ENCODE measurements at places on chromosomes 6 and 20.

GRCh38 chr20:48841875-48842529 lies 14.2 kb upstream of the PREX1 start:
- no peak for DNase-seq

GRCh38 chr20:47672166-47672565 lies 113.1 kb downstream of the SULF2 start:
- no peak for DNase-seq

DNA sequence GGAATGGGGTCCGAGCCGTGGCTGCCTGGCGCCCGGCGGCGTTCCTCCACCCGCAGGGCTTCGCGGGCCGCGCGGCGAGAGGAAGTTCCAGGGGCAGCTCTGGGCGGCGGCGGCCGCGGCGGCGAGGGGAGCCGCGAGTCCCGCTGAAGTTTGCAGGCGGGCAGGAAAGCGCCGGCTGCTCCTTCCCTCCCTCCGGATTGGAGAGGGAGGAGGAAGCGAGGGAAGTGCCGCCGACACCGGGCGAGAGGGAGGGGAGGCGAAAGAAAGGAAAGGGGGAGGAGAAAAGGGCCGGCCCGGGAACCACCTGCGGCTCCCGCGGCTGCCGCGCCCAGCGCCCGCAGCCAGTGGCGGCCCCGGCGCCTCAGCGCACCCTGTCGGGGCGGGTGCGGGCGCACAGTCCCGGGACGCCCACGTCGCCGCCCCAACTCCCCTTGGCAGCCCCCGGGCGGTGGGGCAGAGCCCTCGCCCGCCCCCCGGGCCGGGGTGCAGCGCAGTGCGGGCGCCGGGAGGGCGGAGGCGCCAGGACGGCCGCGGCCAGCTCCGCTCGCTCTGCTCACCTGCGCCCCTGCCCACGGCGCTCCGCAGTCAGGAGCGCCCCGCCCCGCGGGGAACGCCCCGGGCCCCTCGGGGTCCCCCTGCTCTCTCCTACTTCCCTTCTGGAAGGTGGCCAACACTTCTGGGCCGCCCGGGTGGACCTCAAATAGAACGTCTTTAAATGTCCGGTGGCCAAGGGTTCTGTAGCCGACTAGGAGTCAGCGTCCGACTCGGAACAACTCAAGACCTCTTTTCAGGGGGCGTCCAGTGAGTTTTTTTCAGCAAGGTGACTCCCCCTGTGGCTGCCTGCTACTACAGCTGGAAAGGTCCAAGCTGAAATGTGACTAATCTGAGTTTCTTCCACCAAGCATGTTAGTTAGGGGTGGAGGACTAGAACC lies 80.3 kb upstream of the CCDC28A start:
- peak; percentile 38 for DNase-seq

DNA sequence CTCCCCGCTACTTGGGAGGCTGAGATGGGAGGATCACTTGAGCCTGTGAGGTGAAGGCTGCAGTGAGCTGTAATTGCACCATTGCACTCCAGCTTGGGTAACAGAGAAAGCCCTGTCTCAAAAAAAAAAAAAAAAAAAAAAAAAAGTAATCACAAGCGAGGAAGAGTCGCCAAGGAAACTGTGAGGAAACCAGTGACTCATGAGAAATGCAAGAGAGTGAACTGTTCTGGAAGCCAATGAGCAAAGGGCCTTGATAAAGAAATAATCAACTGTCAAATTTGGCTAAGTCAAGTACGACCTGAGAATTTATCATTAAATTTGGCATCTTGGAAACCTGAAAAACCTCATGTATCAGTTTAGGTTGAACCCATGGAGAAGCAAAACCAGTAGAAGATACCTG lies 16.1 kb upstream of the LAMP5 start:
- DNase-seq = no peak

DNA sequence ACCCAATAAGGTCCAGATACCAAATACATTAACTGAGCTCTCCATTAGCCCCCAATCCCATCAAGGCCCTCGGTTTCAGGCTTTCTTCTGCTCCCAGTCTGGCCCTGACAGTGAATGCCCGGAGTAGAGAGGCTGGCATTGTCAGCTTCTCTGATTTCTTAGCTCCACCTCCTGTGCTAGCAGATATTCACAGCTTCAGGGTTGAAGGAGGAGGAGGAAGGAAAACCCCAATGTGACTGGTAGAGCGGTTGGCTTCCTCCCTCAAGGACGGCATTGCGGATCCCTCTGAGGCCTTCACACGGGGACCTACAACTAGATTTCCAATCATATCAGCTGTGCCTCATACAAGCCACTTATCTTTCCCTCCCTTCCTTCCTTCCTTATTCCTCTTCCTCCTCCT lies 164.1 kb upstream of the SYNDIG1 start:
- DNase-seq = no peak

DNA sequence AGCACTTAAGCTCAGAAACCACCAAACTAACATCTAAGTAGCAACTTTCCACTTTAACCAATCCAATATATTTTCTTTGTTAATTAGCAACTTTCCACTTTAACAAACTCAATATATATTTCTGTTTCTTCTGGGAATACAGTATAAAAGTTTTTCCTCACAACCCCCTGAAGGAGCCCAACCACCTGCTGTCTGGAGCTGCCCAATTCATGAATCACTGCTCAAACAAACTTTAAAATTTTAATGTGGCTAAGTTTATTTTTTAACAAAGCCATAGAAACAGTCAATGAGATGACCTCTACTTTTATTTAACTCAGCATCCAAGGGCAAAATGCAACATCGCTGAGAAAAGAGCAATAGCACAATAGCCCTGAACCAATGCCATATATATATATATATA lies 500.1 kb downstream of the EPM2A start:
- DNase-seq = no peak

DNA sequence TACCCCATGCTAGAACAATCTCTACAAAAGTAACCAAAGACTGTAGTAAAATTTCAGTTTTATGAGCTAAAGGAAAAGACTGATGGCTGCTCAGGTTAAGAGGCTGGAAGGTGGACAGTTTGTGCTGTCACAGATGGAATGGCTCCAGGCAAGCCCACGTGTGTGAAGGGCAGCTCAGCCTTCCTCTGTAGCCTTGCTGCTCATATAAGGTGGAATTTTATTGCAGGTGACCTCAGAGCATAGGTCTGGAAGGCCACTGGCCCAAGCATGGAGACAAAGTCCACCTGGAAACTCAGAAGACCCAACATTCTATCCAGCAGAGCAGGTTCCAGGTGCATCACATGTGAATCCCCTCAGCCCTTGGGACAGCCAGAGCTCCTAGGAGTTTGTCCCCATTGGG lies 53.6 kb downstream of the KAT14 start:
- no peak for DNase-seq

GRCh38 chr20:61739086-61739831 lies 326.4 kb downstream of the TAF4 start:
- DNase-seq = no peak

- no peak for DNase-seq
Observed at GRCh38 chr6:136201732-136202131, 48.4 kb downstream of the MTFR2 start.

DNA sequence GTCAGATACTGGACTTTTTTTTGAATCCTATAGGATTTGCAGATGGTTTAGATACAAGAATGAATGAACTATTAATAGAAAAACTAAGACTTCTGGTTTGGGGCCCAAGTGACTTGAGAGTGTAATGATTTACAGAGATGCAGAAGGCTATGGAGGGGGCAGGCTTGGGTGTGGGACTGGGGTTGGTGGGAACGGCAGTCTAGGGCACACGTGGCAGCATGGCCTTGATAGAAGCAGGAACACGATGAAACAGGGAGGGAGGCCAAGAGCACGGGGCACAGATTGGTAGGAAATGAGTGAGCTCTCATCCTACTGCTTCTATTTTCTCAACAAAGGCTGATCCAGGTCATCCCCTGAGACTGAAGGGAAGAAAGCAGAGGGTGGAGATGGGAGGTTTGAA lies 3.4 kb upstream of the UST start:
- no peak for DNase-seq

DNA sequence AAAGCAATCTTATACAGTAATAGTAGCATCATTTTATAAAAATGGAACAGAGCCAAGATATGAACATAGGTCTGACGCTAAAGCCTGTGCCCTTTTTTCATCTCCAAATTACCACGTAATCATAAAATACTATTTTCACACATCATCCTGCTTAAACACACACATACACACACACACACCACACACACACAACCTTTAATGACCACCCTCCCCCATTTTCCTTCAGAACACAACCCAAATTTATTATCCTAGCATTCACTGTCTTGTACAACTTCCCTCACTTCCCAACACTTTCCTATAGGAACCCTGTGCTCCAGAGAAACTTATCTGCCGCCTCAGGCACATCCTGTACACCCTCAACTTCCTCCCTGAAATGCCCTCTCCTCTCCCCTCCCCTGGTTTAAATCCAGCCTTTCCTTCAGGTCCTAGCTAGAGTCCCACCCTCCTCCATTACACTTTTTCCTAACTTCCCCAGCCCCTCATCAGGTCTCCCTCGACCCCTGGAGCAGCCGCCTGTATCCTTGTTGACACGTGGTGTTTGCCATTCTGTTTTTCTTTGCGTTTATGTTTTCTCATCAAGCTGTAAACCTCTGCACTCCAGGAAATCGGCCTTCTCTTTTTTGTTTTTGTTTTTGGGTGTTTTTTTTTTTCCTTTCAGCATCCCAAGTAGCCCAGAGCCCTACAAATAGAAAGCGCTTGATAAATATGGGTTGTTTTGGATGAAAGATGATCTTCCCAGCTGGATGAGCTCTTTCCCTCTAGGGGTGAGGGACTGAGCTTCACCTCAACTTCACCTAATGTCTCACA lies 968 bp upstream of the MMP24 start:
- DNase-seq = no peak

- no peak for DNase-seq
Observed at GRCh38 chr6:39268171-39268570, 38.9 kb upstream of the KCNK5 start.

Data from stimulated activated CD8-positive, alpha-beta memory T cell treated with anti-CD3 and anti-CD28 coated beads, Interleukin-4, amount 100 ng/mL, for 48 hours (primary cell).